ENCODE measurements at places on chromosomes 16 and 17.

GRCh38 chr17:55086635-55087058 lies 118.1 kb downstream of the STXBP4 start:
- no peak for DNase-seq

DNA sequence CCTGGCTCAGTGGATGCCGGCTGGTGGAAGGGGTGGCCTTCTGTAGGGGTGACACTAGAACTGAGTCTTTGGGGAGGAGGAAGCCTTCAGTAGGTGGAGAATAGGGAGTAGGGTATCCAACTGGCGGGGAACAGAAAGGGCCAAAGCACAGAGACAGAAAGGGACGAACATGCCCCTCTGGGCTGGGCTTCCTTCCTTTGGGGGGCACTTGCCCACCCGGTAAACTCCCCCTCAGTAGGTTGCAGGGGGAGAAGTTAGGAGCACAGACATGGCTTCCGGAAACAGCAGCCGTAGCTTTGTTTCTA lies 774 bp downstream of the ENGASE start:
- peak; percentile 25 for DNase-seq

DNA sequence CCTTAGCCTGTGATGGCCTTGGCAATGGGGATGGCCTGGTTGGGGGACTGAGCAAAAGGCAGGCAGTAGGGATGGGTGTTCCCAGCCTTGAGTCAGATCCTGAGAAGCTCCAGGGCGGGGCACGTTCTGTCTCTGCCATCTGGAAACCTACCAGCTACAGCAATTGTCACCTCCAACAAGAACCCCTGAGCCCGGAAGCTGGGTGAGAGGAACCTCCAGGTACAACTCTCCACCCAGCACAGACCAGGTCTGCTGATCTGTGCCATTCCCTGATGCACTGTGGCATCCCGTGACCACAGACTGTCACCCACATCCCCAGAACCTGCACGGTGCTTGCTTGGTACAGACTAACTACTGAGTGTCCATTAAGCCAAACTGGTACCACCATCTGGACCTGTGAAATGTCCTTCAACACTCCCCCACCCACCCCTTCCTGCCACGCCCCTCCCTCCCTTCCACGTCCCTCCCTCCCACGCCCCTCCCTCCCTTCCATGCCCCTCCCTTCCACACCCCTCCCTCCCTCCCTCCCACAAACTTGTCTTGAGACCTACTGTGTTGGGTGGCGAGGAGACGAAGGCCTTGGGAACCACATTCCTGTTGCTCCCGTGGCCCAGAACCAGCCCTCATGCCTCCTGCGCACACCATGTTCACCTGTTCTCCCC lies 16.6 kb downstream of the MYO15B start:
- DNase-seq = no peak

DNA sequence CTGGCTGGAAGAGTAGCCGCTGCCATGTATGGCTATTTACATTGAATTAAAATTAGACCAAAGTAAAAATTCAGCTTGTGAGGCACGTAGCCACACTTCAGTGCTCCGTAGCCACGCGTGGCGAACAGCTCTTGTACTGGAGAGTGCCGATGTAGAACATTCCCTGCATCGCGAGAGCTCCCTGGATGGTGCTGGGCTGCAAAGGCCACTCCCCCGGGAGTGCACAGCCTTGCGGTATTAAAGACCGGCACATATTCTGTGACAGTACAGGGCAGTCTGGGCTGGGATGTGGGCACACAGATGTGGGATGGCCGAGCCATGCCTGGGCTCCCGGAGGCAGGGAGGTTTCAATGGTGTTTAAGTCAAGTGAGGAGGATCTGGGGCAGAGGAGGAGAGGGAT lies 102.2 kb downstream of the CMIP start:
- no peak for DNase-seq

DNA sequence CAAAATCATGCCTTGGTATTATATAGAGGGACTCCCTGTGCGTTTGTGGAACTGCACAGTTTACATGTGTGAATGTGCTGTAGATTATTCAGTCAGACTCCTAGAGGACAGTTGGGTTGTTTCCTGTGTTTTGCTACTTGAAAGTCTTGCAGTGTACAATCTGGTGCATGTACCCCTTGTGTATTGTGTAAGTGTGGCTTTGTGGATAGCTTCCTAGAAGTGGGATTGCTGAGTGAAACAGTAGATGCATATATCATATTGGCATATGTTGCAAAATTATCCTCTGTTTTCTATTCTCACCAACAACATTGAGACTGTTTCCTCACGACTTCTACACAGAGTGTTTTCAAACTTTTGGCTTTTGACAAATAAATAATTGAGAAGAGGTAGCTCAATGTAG lies 263.7 kb downstream of the MAP2K6 start:
- no peak for DNase-seq

GRCh38 chr16:30054959-30055553 lies 10.5 kb upstream of the ALDOA start:
- DNase-seq = peak; percentile 52

- DNase-seq = no peak
Measured at GRCh38 chr17:79657861-79658810, 47.3 kb upstream of the RBFOX3 start.

DNA sequence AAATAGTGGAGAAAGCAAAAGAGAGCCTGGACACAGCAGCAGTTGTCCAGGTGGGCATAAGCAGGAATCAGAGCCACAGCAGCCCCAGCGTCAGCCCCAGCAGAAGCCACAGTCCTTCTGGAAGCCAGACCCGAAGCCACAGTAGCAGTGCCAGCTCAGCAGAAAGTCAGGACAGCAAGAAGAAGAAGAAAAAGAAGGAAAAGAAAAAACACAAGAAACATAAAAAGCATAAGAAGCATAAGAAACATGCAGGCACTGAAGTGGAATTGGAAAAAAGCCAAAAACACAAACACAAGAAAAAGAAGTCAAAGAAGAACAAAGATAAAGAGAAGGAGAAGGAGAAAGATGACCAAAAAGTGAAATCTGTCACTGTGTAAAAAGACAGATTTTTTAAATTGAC lies 32.7 kb downstream of the RBBP6 start:
- DNase-seq = no peak
